T-helper 1 cell treated with Interleukin-12 subunit alpha and Interleukin-12 subunit beta and Interleukin-4 antibody, amounts not matched to agents 30 ng/mL and 1 ng/mL, for 36 hours (primary cell): ENCODE measurements at places on chromosomes 5 and 9. TPM values are rescaled to one million over a fixed set of nuclear protein-coding genes. Genes with fewer than 3 reads are reported as not detected.

Gene NDUFA8
- total RNA-seq: 35.6 and 45.0 TPM in 2 replicates

Gene SLC9A3
- total RNA-seq: 1.3 and 1.5 TPM in 2 replicates

Gene CCDC183
- 0.42 and 0.56 TPM in 2 replicates for total RNA-seq

Gene SH3PXD2B
- total RNA-seq: 0.17 and 0.24 TPM in 2 replicates
